ENCODE measurements at places on chromosomes 13 and 19.

GRCh38 chr13:40145139-40145538, 489.7 kb downstream of the COG6 start:
- no peak for DNase-seq

DNA sequence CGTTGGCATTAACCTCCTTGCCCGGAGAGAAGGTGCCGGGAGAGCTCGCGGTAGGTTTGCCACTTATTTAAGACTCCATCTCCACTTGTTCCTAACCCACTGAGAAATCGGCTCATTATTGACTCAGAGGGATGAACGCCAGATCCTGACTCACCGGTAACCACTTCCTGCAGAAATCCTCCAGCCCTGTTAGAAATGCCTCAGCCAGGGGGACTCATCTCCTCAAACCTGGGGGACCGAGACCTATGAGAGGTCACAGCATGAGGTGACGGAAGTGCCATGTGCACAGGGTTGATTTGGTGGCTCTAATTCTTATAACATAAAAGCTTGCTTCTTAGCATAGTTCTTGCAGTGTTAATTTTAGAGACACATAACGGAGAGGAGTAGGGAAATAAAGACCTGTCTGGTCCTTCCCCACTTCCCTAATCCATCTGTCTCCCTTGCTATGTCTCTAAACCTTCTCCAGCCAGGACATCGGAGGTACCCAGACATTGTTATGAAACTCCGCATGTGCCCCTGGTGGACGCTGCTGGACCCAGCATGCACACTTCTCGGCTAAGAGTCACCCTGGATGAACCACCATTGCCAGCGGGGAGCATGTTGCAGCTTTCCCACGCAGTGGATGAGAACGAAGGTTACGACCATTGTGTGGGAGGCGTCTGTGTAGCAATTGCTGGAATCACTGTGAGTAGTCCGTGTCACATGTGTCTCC, 158.9 kb downstream of the EFNB2 start:
- no peak for DNase-seq

DNA sequence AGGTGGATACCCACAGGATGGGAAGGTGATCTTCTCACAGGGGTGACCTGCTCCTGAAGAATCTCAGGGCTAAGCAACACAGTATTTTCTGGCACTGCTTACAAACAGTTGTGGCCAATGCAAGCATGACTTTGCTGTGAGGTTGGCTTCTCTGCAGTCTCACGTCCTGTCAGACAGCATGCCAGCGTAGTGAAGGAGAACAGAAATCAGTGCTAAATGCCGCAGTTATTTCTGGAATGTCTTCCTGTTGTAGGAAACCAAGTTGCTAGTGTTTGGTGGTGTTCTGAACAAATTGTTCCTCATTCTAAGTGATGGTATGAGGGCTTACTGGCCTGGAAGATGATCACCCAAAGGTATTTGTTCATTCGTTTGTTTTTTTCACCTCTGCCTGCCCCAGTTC, 320.1 kb downstream of the MTUS2 start:
- no peak for DNase-seq

DNA sequence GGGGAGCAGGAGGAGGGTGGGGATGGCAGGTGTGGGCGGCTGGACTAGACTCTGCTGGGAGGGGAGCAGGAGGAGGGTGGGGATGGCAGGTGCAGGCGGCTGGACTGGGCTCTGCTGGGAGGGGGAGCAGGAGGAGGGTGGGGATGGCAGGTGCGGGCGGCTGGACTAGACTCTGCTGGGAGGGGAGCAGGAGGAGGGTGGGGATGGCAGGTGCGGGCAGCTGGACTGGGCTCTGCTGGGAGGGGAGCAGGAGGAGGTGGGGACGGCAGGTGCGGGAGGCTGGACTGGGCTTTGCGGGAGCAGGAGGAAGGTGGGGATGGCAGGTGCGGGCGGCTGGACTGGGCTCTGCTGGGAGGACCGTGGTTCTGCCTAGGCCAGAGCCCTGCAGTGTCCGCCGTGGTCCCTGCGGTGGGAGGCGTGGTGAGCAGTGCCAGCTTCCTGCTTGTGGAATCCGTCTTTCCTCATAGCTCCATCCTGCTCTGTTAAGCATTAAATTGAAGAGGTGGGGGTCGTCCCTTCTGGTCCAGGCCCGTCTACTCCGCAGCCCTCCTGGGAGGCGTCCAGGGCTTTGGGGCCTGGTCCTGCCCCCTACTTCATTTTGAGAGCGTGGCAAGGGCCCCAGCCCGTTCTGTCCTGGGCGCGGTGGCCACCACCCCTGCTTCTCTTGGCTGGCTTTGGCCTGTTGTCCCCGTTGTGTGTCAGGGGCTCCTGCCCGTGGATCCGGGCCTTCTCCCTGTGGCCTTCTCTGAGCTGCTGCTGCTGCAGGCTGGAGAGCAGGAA, 4.7 kb downstream of the SPPL2B start:
- no peak for DNase-seq

GRCh38 chr19:30029721-30030510, 87.9 kb downstream of the URI1 start:
- DNase-seq = no peak

DNA sequence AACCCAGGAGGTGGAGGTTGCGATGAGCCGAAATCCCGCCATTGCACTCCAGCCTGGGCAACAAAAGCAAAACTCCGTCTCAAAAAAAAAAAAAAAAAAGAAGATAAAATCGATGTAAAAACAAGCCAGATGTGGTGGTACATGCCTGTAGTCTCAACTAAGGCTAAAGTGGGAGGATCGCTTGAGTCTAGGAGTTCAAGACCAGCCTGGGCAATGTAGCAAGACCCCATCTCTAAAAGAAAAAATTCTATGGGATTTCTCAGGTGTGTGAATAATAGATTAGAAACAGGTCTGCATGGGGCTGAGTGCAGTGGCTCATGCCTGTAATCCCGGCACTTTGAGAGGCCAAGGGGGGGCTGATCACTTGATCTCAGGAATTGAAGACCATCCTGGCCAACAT, 11.1 kb downstream of the PGPEP1 start:
- no peak for DNase-seq

All from activated T-cell treated with anti-CD3 and anti-CD28 coated beads, Interleukin-2, amount 50 U/mL, for 1 hour (primary cell).